Fibroblast of skin of left quadriceps (primary cell): ENCODE measurements at places on chromosomes 12 and 14.

- no peak for DNase-seq
Observed at GRCh38 chr14:100764471-100765115, 37.9 kb downstream of the DLK1 start.

DNA sequence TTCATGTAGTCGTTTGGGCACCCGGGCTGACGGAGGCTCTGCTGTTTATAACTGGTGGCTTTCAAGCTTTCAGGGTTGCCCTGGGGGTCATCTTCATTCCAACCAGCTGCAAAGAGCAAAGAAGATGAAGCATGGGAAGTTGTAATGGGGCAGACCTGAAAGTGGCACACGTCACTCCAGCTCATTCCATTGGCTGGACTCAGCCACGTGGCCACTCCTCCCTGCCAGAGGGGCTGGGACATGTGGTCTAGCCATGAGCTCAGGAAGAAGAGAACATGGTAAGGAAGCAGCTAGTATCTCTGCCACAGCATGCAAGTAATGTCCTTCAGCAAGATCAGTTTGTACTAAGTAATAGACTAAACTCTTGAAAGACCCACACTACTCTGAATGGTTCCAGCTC, 51.7 kb upstream of the FERMT2 start:
- DNase-seq = no peak

DNA sequence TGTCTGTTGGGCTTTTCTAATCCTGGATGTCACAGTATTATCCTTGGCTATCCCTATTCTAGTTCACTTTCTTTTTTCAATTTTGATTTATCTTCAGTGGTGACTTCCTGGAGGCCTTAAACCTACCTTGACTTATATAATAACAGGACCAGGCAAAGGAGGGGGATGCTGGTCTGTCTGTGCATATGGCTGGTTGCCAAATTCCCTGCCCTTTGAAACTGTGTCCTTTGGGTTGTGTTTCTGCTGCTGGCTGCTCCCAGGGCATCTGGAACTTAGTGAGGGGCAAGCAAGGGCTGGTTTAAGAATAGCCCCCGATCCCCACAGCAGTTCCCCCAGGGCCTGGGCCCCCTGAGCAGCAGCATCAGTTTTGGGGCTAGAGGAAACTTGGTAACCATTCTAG, 96.0 kb upstream of the MAX start:
- DNase-seq = no peak

- no peak for DNase-seq
Observed at GRCh38 chr12:96335270-96335669, 65.0 kb downstream of the CDK17 start.

- no peak for DNase-seq
Observed at GRCh38 chr12:32270818-32271710, 128.3 kb upstream of the FGD4 start.

- peak; percentile 46 for DNase-seq
Observed at GRCh38 chr12:85866986-85867776, 6.9 kb upstream of the NTS start.

DNA sequence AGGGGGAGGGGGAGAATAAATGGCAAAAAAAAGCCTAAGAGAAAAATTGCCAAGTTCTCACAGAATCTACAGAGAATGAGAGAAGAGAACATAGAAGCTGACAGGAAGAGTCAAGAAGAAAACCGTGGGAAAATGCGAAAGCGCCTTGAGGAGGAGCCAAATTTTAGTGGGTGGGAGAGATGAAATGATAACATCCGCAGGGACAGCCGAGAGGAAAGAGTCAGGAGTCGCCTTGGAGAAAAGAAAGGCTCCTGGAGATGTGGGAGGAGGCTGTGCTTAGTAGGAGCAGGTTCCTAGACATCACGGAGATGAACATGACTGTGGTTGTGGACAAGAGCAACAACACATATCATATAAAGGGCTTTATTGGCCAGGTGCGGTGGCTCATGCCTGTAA, 49.4 kb downstream of the PHLDA1 start:
- DNase-seq = no peak

GRCh38 chr12:125564753-125565152, 499.5 kb downstream of the AACS start:
- DNase-seq = no peak

- no peak for DNase-seq
Observed at GRCh38 chr12:75888399-75888798, 143.2 kb downstream of the PHLDA1 start.

DNA sequence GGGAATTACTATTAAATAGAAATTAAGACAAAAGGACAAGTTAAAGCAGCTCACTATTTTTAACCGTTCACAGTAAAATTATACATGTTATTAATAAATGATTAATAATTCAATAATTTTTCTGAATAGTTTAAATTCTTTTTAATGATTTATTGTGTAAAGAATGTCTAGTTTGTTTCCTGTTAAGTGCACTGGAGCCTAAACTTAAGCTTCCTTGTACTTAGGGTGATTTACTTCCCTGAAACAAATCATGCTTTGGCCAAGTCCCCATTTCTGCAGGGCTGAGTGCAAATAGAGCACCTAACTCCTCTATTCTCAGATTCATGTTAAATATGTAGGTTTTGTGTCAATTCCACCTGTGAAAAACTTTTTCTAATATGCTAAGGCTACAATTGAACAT, 188.9 kb upstream of the PDZRN4 start:
- no peak for DNase-seq

DNA sequence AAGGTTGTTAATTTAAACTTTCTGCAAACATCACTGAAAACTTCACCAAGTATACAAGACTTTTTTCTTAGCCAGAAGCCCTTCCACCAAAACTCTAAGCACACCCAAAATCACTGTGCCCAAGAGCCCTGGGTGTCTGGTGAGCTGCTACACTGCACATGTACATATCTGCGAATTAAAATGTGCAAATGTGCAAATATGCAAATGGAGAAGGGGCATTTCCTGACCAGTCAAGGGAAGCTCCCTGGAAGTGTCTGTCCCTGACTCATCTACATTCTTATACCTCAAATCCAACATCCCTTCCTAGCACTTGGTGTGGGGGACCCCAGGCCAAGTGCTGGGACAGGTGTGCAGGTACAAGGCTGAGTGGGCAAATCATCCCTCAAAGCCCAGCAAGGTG, 123.7 kb downstream of the PCNX1 start:
- no peak for DNase-seq
